ENCODE measurements at places on chromosomes 2 and 18.

DNA sequence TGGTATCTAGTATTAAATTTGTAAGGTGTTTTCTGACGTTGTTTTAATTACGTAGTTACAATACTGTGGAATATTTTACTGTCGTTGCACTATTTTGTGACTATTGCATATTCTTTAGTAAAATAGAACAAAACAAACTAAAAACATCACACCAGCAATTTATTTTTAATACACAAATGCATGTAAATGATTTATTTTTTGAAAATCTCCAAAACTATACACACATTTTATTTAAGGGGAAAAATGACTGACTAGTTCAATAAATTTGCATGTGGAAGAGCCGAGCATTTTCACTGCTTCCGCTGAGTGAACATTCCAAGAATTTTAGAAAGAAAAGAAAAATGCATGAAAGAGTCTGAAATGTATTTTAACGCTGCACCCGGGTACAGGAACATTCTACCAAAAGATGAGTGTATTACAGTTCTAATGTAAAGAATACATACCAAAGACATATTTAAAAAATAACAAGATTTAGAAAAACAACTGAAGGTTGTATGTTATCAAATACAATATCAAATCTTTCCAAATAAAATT, 257.7 kb downstream of the MEIS1 start:
- DNase-seq: no peak

GRCh38 chr18:42641996-42642395, 473.5 kb downstream of the RIT2 start:
- DNase-seq: no peak

GRCh38 chr2:218046238-218046637, 22.8 kb upstream of the RUFY4 start:
- no peak for DNase-seq

DNA sequence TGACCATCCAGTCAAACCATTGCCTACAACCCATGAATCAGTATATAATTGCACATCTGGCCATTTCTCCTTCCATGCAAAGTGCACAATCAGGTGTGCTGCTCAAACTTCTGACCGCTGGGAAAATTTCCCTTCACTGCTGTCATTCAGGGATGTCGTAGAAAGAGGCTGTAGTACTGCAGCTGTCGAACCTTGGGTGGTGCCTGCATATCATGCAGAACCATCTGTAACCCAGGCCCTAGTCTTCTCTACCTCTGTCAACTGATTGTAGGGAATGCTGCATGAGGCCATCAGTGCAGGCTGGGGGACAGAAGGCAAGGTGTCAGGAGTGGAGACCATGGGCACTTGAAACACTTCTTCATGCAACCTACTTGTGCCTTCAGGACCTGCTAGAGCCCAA, 267.5 kb downstream of the CALCRL start:
- no peak for DNase-seq

Measured in CD4-positive, alpha-beta T cell treated with Interleukin-6 for 4 hours (primary cell).